ENCODE measurements at places on chromosomes 2 and 18.

- no peak for DNase-seq
Measured at GRCh38 chr2:33512112-33512511, 35.7 kb downstream of the RASGRP3 start.

GRCh38 chr18:24400587-24400986 lies 3.0 kb upstream of the OSBPL1A start:
- no peak for DNase-seq

DNA sequence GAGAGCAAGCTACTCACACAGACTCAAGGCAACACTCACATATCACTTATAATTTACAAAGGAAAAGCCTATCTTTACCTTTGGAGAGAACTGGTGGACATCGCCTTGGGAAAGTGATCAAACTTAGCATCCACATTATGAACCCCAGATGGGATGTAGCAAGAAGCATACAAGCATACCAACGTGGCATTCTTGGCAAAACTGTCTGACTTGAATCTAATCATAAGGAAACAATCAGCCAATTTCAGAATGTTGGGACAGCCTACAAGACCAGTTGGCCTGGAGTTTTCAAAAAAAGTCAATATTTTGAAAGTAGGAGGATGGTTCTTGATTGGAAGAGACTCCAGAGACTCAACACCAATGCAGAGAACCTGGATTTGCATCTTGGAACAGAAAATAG lies 79.1 kb upstream of the PMAIP1 start:
- no peak for DNase-seq

DNA sequence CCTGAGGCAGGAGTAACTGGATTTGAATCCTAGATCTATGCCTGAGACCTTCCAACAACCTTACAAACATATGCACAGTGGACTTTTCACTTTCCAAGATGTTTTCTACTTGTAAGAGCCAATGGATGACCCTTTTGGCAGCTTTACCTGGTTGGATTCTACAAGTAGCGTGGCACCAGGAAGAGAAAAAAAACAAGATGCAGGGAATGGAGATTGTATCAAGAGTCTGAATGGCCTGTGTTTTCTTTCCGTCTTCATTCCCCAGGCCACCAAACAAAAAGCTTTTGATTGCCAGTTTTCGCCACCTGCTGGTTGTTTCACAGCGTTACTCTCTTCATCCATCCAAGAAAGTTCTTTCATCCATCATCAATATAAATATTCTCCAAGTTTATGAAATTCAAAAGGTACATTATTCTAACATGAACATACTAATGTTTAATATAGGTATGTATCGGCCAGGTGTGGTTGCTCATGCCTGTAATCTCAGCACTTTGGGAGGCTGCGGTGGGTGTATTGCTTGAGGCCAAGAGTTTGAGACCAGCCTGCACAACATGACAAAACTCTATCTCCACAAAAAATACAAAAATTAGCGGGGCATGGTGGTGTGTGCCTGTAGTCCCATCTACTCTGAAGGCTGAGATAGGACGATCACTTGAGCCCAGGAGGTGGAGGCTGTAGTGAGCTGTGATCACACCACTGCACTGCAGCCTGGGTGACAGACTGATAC lies 3.5 kb upstream of the BCL2 start:
- DNase-seq, result no peak

GRCh38 chr2:139544186-139544851 lies 764.1 kb upstream of the NXPH2 start:
- DNase-seq, result no peak

DNA sequence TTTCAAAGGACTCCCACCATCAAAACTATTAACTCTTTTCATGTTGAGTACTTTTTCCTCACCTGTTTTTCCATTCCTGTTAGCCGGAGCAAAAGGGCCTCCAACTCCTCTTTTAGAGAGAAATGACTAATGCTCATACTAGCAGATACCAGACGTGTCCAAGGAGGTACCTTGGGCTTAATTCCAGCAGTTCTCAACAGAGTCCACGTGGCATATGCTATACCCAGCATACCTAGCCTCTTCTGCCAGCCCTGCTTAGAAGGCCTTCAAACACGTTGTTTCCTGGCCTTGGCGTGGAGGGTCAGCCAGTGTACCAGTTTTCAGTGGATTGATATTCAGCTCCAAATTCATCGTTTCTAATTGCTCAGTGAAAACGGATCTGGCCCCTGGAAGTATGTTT lies 123.9 kb downstream of the MGAT5 start:
- no peak for DNase-seq

GRCh38 chr2:15278296-15278695 lies 282.8 kb downstream of the NBAS start:
- DNase-seq, result no peak

DNA sequence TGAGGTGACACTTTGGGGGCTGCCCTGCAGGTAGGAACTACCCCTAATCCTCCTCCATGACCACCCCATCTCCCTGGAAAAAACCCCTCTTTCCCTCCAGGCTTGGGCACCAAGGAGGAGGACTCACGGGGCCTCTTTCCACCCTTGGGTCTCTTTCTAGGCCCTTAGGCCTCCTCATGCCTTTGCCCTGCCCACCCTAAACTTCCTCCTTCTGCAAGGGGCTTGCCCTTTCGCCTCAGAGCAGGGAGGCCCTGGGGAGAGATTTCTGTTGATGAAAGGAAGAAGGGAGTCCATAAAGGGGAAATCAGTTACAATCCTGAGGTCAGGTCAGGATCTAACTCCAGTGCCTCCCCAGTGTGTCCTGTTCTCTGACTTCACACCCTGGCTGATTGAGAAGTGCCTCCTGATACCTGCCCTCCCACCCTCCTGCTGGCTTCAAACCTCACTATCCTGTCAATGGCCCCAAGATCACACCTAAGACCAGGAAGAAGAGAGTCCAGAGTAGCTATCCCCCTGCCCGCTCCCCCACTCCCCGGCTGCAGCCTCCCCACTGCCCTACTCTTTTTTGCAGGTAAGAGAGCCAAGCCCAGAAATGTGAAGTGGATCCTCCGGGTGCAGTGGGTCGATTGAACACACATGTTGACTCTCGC lies 16.7 kb upstream of the TNS1 start:
- DNase-seq, result no peak

DNA sequence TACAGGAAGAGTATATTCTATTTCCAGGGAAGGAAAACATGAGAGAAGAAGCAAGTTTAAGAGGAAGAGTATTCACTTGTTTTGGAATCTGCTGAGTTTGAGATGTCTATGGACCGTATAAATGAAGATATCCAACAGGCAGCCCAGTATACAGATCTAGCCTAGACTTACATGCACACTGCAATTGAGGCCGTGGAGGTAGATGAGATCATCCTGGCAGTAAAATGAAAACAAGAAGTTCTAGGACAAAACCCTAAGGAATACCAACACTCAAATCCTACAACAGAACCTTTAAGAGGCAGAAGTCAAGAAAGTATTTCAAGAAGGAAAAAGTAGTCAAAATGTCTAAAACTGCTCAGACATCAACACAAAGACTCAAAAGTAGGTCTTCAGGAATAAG lies 16.0 kb downstream of the GRB14 start:
- no peak for DNase-seq

- no peak for DNase-seq
Measured at GRCh38 chr2:199950396-199950795, 4.9 kb downstream of the TYW5 start.

GRCh38 chr18:23114171-23114881 lies 21.0 kb upstream of the CABLES1 start:
- DNase-seq, result no peak

GRCh38 chr18:54964741-54965140 lies 5.5 kb upstream of the CCDC68 start:
- DNase-seq, result no peak

- no peak for DNase-seq
Measured at GRCh38 chr2:209976698-209977385, 25.6 kb upstream of the RPE start.

- DNase-seq, result no peak
Measured at GRCh38 chr2:55653255-55653654, 35.8 kb upstream of the PPP4R3B start.

- DNase-seq, result no peak
Measured at GRCh38 chr2:208118918-208119317, 5.4 kb downstream of the CRYGD start.

DNA sequence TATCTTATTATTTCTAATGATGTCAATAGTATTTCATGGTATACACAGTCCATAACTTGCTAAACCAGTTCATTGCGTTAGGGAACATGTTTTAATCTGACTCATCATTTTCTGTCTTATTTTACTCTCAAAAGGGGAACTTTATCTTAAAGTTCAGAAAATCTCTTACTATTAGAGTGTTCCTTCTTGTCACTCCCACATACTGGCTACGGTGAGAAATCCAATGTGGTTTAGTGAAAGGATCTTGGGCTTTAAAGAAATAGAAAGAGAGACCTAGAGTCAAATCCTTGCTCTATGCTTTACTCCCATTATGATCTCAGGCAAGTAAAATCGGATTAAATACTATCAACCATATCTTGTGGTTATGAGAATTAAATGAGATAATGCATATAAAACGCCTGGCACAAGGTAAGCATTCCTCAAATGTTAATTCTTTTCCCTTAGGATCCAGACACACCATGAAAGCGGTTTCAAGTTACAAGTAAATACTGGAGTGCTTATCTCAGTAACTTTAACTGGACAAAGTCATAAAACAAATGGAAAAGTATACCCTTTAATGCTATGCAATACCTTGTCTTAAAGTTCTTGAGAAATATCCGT lies 576.0 kb downstream of the ARHGAP15 start:
- no peak for DNase-seq

- DNase-seq, result no peak
Measured at GRCh38 chr18:75439348-75439747, 11.8 kb upstream of the SMIM21 start.

- DNase-seq, result no peak
Measured at GRCh38 chr2:100178864-100179263, 36.5 kb upstream of the AFF3 start.

GRCh38 chr2:112627060-112628040 lies 18.4 kb upstream of the SLC20A1 start:
- no peak for DNase-seq

DNA sequence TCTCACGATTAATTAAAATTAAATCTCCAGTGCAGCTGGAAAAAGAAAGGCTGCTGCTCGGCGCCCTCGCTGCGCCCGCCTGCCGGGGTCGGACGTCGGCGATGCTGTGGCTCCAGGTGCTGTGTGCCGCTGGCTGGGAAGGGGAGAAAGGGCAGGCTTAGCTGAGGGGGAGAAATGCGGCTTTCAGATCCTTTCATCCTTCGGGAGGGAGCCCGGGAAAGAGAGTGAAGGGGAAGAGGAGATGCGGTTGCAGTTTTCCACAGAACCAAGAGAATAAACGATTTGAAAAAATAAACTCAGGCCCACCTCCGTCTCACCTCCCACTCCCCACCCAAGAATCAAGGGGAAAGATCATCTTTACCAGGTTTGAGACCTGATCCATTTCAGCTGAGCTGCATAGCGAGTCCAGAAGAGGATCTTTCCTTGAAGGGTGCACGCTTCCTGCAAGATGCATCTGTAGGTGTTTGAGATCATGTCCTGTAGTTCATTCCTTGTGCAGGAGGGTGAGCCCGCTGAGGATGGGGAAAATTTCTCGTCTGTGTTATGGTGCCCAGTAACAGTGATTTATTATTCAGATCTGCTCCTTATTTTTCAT lies 495 bp downstream of the TMEM169 start:
- DNase-seq, result no peak

DNA sequence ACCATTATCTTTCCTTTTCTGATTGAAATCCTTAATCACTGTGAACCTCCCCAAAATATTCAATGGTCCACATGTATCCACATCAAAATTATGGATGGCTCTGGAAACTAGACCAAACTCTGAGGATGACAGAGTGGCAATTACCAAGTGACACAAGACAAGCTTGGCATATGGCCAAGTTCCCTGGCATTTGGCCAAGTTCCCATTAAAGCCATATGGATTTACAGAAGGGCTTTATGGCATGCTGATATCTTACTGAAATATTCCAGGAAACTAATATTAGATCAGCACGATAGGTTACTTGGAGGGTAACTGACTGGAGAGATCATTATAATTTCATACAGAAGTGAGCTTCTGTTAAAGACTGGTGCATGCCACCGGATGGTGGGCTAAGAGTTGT lies 21.9 kb upstream of the CERS6 start:
- DNase-seq, result no peak

DNA sequence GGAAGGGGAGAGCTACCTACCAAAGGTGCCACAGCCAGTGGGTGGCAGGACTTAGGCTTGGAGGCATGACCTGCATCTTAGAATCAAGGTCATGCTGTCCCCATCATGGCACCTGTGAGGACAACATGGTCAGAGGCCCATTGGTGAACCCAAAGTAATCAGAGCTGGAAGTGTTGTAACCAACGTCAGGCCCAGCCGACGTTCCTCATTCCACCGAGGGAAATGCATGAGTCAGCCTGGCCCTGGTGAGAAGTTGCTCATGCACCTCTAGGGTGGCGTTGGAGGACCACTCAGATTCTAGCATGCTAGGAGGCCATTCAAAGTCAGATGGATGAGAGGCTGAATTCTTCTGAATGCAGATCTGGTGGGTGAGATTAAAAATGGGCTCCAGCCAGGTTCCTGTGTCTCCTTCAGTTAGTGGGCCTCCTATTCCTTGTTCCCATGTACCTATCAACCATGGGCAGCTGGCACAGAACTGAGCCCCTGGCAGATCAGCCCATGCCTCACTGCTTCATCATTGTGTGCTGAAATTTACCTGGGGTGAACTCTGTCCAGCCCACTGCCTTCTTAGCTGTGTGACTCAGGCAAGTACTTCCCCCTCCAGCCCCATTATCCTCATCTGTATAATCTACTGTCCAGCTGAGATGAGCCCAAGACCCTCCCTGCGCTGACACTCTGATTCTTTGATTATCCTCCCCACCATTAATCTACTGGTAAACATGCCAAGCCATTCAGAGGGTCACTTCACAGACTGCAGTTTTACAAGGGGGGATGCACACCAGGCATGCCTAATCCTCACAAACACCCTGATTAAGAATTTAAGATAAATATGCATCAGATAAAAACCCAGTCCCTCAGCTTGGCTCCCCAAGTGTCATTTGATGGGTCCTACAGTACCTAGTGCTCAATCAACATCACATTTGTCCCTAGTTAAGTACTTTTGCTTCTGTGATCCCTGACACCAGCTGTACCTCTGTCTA lies 14.0 kb downstream of the SLC14A2 start:
- no peak for DNase-seq

GRCh38 chr2:102197389-102198137 lies 10.7 kb downstream of the IL1RL2 start:
- no peak for DNase-seq

DNA sequence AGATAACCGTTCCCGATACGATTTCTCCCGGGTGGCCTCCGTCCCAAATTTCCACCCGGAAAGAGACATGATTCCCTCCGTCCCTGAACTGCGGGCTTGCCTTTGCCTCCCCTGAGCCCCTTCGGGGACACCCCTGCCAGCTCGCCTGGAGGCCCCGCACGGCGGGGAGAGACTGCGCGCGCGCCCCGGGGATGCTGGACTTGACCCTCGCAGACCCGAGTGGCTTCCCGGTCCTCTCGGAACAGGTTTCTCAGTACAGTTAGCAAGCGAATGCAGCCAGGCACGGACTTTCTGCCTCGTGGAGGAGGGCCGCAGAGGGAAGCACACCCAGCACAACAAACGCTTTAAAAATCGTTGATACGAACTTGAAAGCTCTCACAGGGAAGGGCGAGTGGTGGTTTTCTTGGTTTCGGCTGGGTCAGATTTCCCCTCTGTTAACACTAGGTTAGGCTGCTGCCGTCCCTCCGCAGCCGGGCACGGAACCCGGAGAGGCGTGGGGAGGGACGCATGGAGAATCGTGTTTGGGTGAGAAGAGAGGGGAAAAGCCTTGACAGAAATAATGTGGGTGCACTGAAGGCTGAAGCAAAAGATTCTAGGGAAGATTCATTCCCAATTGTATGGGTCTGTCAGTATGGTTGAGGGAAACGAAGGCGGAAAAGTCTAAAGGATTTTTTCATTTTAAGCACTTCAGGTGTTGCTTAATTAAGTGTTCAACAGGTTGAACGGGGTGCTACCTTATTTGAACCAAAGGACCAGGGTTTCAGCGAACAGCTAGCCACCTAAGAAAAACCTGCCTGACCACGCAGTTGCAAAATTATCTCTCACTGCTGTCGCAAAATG lies 916 bp downstream of the TNFRSF11A start:
- DNase-seq, result no peak

Measured in activated CD8-positive, alpha-beta memory T cell treated with anti-CD3 and anti-CD28 coated beads for 1 hour (primary cell).